ENCODE measurements at places on chromosomes 2 and 18.
A peak's percentile ranks its signal among the peaks of the same experiment; 100 is the strongest.

- no peak for DNase-seq
- no peaks in the 10 kb centered on the region for H3K27me3 ChIP-seq
- H3K36me3 ChIP-seq = no peaks in the 10 kb centered on the region
- no peak overlapping the region for H3K4me3 ChIP-seq
- no peak overlapping the region for H3K27ac ChIP-seq
These were observed 22.6 kb upstream of the SERPINB7 start for GRCh38 chr18:63752636-63753035.

- no peaks in the 10 kb centered on the region for H3K4me1 ChIP-seq
- H3K27ac ChIP-seq = no peak overlapping the region
- no peak overlapping the region for H3K4me3 ChIP-seq
- H3K36me3 ChIP-seq = no peaks in the 10 kb centered on the region
These were observed 14.7 kb downstream of the WNT10A start for GRCh38 chr2:218895326-218895725.

DNA sequence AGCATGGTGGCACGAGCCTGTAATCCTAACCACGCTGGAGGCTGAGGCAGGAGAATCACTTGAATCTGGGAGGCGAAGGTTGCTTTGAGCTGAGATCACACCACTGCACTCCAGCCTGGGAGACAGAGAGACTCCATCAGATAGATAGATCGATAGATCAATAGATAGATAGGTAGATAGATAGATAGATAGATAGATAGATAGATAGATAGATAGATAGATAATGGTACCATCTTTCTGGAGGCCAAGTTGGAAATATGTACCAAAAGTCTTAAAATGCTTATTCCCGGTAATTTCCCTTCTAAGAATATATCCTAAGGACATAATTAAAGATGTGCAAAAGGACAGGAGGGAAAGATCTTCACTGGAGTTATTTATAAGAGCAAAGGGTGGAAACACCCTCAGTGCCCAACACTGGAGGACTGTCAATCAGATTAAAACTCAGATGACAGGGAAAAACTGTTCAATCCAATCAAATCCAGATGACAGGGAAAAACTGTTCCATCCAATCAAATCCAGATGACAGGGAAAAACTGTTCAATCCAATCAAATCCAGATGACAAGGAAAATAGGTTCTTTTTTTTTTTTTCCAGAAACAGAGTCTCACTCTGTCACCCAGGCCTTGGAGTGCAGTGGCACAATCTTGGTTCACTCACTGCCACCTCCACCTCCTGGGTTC is 49.0 kb upstream of the UBE2F start:
- no peak for DNase-seq
- H3K4me1 ChIP-seq = peaks cover 31% of the 10 kb centered on the region
- no peaks in the 10 kb centered on the region for H3K27me3 ChIP-seq
- no peak overlapping the region for H3K4me3 ChIP-seq
- H3K36me3 ChIP-seq = no peaks in the 10 kb centered on the region

DNA sequence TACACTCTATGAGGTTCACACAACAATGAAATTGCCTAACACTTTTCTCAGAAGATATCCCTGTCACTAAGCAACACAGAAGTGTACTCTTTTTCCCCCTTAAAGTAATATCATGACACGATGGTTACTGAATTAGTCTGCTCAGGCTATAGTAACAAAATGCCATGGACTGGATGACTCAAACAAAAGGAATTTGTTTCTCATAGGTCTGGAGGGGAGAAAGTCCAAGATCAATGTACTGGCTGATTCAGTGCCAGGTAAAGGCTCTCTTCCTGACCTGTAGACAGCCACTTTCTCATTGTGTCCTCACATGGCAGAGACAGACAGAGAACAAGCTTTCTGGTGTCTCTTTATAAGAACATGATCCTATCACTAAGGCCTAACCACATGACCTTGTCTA is 211.9 kb downstream of the RBM43 start:
- no peaks in the 10 kb centered on the region for H3K27me3 ChIP-seq
- no peak for DNase-seq
- H3K4me1 ChIP-seq = no peaks in the 10 kb centered on the region
- H3K36me3 ChIP-seq = no peaks in the 10 kb centered on the region
- no peak overlapping the region for H3K27ac ChIP-seq

DNA sequence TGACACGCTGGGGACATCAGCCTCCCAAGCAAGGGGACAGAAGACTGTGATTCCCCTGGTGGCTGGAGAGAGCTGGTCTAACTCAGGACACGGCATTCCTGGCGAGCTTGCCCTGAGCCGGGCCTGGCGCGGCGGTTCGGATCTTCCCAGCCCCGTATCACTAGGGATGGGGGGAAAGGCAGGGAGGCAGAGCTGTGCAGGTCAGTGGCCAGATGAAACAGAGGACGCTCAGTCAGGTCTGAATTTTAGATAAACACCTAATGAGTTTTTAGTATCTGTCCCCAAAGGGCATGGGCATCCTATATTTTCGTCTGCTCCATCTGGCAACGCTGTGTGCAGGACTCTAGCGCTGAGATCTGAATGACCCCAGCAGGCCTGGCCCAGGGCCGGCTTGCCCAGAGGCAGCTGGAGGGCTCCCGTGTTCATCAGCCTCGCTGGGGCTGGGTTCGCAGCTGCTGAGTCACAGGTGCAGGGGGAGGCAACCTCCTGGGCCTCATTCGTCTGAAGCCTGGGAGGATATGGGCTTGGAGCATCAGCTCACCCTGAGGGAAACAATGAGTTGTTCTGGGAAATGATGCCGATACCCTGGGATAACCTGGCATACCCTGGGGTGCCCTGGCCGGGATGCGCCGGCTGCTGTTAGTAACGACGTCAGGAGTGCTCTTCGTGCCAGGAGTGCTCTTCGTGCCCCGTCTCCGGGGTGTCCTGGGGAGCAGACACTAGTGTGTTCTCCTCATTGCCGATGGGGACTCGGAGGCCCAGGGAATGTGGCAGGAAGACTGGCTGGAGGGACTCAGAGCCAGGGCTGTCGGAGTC is 48.1 kb upstream of the HPCAL1 start:
- H3K27ac ChIP-seq = no peak overlapping the region
- no peaks in the 10 kb centered on the region for H3K36me3 ChIP-seq
- no peak overlapping the region for H3K4me3 ChIP-seq
- H3K27me3 ChIP-seq = peaks cover 3% of the 10 kb centered on the region
- DNase-seq = peak; percentile 43

GRCh38 chr2:106336737-106337136 is 131.5 kb downstream of the RGPD3 start:
- no peak overlapping the region for H3K4me3 ChIP-seq
- H3K27ac ChIP-seq = no peak overlapping the region
- no peak for DNase-seq
- no peaks in the 10 kb centered on the region for H3K27me3 ChIP-seq
- no peaks in the 10 kb centered on the region for H3K36me3 ChIP-seq
- no peaks in the 10 kb centered on the region for H3K4me1 ChIP-seq

GRCh38 chr2:146572598-146572997 is 1272.2 kb upstream of the ACVR2A start:
- no peak for DNase-seq
- H3K4me3 ChIP-seq = no peak overlapping the region
- H3K4me1 ChIP-seq = no peaks in the 10 kb centered on the region
- no peak overlapping the region for H3K27ac ChIP-seq
- H3K36me3 ChIP-seq = no peaks in the 10 kb centered on the region

- no peak overlapping the region for H3K4me3 ChIP-seq
- peaks cover 22% of the 10 kb centered on the region for H3K4me1 ChIP-seq
- H3K27me3 ChIP-seq = peaks cover 94% of the 10 kb centered on the region
- DNase-seq = no peak
- H3K36me3 ChIP-seq = no peaks in the 10 kb centered on the region
These were observed 1.9 kb upstream of the NEUROD1 start for GRCh38 chr2:181682026-181682789.

- H3K4me3 ChIP-seq = no peak overlapping the region
- no peak overlapping the region for H3K27ac ChIP-seq
- H3K4me1 ChIP-seq = peaks cover 8% of the 10 kb centered on the region
- no peaks in the 10 kb centered on the region for H3K27me3 ChIP-seq
- DNase-seq = no peak
These were observed 143.3 kb downstream of the GLI2 start for GRCh38 chr2:120878970-120879369.

DNA sequence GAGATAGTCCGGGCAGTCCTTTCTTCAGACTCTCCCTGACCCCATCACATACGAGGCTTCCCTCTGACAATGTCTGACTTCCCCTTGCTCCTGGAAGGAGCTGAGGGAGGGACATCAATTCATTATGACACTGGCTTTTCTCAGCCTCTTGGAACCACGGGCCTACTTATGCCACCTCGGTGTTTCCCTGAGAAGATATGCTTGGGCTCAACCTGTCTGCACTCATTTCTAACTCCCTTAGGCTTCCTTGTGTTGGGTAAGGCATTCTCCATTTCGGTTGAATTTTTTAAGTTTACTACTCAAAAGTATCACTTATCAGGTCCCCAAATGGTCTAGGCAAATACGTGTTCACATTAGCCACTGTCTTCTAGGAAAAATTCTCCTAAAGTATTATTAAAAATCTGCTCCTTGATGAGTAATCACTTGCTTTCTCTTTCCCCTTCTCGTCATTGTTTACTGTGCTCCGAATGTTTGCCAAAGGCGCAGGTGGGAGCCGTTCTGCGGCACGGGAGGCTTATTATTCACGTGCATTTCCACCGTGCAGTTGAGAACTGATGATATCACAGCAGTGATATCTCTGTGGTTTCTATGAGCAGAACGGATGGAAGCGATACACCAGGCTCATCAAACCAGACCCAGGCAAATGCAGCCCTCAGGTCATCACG is 33.1 kb downstream of the ARL4C start:
- H3K4me1 ChIP-seq = no peaks in the 10 kb centered on the region
- no peaks in the 10 kb centered on the region for H3K36me3 ChIP-seq
- no peaks in the 10 kb centered on the region for H3K27me3 ChIP-seq
- H3K4me3 ChIP-seq = no peak overlapping the region

GRCh38 chr2:51289045-51289444 is 257.1 kb upstream of the NRXN1 start:
- DNase-seq = no peak
- H3K27ac ChIP-seq = no peak overlapping the region

DNA sequence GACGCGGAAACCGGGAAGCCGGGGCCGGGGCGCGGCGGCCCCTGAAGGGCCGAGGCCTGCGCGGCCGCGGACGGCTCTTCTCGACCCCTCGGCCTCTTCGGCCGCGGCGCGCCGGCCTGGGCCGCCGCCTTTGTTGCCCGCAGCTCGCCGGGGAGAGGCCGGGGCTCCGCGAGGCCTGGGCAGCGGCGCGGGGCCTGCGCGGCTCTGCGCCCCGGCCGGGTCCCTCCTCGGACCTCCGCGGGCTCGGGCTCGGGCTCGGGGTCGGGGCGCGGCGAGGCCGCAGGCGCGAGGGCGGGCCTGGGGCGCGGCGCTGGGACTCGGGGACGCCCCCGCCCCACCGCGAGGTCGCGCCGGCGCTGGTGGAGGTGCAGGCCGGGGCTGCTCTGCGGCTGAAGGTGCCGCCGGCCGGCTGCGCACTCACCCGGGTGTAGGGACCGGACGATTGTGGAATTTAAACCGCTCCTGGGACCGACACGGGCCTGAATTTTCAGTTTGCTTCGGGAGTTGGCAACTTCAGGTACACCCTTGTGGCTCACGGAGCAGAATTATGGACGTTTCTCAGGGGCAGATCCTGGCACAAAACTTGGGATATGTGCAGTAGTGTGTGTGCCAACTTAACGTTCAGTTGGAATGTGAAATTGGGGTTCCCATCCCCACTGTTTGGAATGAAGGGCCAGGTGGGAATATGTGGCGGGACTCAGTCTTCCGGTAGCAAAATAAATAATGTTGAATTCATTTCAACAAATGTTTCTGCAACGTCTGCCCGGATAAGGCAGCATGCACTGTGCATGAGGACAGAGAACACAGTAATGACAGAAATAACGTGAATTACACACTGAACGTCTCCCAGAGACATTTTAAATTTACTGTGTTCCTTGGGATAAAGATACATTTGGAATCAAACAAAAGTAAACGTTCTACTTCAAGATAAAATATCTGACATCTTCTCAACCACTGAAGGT is 787 bp downstream of the SOCS6 start:
- H3K27me3 ChIP-seq = no peaks in the 10 kb centered on the region
- DNase-seq = no peak
- H3K36me3 ChIP-seq = no peaks in the 10 kb centered on the region
- H3K27ac ChIP-seq = peak overlapping the region; percentile 84
- peaks cover 21% of the 10 kb centered on the region for H3K4me1 ChIP-seq

DNA sequence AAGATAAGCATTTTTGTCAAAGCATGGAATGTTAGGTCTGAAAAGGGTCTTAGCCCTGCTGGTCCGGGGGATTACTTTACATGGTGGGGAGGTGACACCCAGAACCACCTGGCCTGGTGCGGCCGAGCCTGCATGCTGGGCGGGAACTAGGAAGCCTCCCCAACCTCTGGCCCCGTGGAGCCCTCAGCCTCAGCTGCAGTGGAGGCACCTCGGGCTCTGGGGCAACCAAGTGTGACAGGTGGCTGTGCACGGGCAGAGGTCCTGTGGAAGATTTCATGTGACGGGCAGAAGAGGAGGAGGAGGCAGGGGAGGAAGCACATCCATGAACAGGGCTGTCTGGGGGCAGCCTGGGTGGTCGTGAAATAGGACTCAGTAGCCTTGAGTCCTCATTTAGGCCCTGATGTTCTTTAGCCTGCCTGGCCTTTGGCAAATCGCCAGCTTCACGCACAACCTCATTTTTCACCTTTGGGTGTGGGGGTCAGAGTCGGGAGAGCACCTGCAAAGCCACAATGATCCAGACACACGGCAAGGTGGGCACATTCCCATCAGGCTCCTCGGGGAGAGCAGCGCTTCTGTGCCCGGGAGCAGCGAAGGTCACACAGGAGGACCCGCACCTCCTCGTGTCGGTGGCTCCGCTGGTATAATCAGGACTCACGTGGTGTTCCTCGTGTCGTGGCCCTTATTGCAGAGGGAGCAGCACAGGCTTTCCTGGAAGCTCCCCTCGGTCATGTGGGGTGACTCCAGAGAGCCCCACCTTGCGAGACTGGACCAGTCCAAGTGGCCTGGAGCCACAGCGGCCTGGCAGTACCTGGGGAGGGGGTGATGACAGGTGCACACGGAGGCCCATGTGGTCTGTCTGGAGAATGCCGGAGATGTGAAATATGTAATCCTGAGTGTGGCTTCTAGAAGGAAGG is 13.9 kb downstream of the CNDP2 start:
- peaks cover 76% of the 10 kb centered on the region for H3K36me3 ChIP-seq
- DNase-seq = peak; percentile 54
- no peak overlapping the region for H3K27ac ChIP-seq
- H3K4me3 ChIP-seq = no peak overlapping the region
- no peaks in the 10 kb centered on the region for H3K27me3 ChIP-seq

- H3K4me3 ChIP-seq = no peak overlapping the region
- no peak for DNase-seq
- H3K36me3 ChIP-seq = no peaks in the 10 kb centered on the region
These were observed 31.8 kb downstream of the TGIF1 start for GRCh38 chr18:3481696-3482210.

- H3K36me3 ChIP-seq = no peaks in the 10 kb centered on the region
- no peaks in the 10 kb centered on the region for H3K27me3 ChIP-seq
- DNase-seq = no peak
- no peaks in the 10 kb centered on the region for H3K4me1 ChIP-seq
These were observed 113.6 kb upstream of the ATP8B1 start for GRCh38 chr18:57916684-57917083.

DNA sequence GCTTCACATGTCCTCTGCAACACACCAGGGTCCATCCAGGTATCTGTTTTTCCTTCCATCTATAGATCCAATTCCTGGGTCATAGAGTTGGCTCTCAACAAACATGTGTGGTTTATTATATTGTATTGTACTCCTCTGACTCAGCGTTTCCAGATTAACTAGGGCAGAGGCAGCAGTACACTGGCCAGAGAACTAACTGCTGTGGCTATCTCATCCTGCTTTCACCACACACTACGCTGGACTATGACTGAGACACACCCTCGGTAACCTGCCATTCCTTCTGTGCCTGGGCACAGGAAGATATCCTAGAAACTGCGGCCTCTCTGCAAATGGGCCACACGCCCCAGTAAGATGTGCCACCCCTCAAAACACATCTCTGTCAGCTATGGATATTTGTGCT is 159.8 kb upstream of the STK17B start:
- H3K4me1 ChIP-seq = no peaks in the 10 kb centered on the region
- H3K27ac ChIP-seq = no peak overlapping the region

Measured in tibial artery (tissue), 4 donors.